ENCODE measurements at places on chromosomes 6 and 20. TPM values are rescaled to one million over a fixed set of nuclear protein-coding genes. Genes with fewer than 3 reads are reported as not detected.

The DUSP15 gene
- not detected for total RNA-seq

The POU5F1 gene
- 1.4 TPM for total RNA-seq

The MTFR2 gene
- 10.5 TPM for total RNA-seq

The ID1 gene
- 74.4 TPM for total RNA-seq

The CLPSL1 gene
- not detected for total RNA-seq

The SYNGAP1 gene
- total RNA-seq = 17.7 TPM

The SNRPB2 gene
- total RNA-seq = 57.9 TPM

The WDR27 gene
- total RNA-seq = 66.5 TPM

The NDUFAF5 gene
- 24.0 TPM for total RNA-seq

The HEY2 gene
- not detected for total RNA-seq

The PRPH2 gene
- not detected for total RNA-seq

The GCNT2 gene
- total RNA-seq = 35.7 TPM

The CARMIL1 gene
- 25.7 TPM for total RNA-seq

The ILRUN gene
- 57.8 TPM for total RNA-seq
